ENCODE measurements at places on chromosomes 3 and 15.
A peak's percentile ranks its signal among the peaks of the same experiment; 100 is the strongest.

DNA sequence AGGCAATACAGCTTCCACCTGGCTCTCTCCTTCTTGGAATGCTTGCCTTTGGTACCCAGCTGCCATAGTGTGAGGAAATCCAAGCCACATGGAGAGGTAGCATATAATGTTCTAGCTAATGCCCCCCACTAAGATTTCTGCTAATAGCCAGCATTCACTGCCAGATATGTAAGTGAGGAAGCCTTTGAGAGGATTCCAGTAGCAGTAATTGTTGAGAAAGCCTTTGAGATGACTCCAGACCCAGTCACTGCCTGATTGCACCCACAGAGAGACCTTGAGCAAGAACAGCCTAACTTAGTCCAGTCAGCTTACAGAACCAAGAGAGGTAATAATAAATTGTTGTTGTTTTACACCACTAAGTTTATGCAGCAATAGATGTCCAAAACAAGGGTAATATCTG is 63.1 kb downstream of the STRIT1 start:
- no peak for DNase-seq

- DNase-seq = no peak
Observed at GRCh38 chr3:61442696-61443095, 118.7 kb upstream of the PTPRG start.

GRCh38 chr3:127074900-127075360 is 92.0 kb downstream of the PLXNA1 start:
- DNase-seq = peak; percentile 58

GRCh38 chr15:58232281-58233065 is 94.3 kb downstream of the AQP9 start:
- DNase-seq = no peak

- DNase-seq = no peak
Observed at GRCh38 chr15:90059208-90059985, 42.9 kb downstream of the IDH2 start.

GRCh38 chr3:150309557-150309956 is 98.5 kb upstream of the TSC22D2 start:
- no peak for DNase-seq

DNA sequence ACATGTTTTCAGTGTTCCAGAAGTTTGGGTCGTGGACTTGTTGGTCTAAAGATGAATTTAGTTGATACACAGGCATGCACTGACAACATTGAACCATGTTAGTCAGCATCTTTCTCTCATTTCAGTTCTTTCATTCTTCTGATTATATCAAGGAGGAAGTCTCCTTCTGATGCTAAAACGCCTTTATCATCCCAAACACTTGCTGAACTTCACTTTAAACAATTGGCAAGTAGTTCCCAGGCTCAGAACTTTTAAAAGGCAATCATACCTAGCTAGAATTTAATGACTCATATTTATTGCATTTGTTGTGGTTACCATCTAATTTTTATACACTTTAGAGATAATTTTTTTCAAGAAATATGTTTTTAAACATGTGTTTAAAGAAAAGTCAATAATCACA is 15.9 kb downstream of the LMCD1 start:
- DNase-seq = no peak

- no peak for DNase-seq
Observed at GRCh38 chr3:35336601-35337000, 302.7 kb upstream of the ARPP21 start.

DNA sequence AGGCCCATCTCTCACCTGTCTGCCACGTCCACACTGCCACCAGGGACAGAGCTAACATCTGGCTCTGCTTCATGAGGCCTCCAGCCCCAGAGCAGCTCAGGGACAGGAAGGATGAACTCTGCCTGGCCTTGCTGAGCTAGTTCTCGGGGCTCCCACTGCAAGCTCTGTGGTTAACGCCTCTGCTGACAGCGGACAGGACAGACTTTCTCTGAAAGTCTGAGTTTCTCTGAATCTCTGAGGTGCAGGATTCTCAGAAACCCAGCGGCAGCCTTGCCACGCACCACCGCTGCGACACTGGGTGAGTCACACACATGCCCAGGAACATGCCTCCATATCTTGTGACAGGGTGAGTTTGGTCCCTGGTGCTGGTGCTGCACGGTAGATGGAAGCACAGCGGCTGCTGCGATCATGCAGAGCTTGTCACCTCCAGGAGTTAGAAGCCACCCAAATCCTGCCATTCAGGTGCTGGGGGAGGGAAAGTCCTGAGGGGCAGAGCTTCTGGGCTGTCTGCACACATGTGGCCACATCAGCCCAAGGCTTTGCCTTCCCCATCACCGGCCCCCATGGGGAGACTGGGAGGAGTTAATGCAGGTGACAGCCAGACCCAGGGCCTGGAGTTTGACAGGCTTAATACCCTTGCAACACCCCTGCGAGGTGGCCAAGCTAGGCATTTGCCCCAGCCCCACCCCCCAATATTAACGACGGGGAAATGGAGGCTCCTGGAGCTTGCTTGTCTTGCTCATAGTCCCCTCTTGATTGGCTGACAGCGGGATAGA is 267.0 kb downstream of the PLCL2 start:
- no peak for DNase-seq

GRCh38 chr3:158841387-158841786 is 39.5 kb downstream of the MFSD1 start:
- no peak for DNase-seq

- no peak for DNase-seq
Observed at GRCh38 chr3:14991151-14991742, 43.9 kb downstream of the NR2C2 start.

DNA sequence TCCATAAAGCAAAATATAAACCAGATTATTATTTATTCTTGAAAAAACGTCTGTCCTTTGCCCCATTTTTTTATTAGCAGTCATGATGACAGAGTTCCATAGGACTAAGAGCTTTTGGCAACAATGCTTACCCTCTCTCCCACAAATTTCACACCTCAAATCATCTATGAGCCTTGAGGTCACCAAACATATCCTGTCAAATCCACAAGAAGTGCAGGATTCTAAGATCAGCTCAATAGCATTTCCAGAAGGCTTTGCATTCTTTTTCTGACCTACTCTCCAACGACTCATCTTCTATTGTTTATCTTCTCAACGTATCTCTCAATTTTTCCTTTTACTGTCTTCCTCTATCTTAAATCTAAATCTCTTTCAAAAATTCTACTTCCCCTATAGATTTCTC is 619.1 kb upstream of the BCHE start:
- DNase-seq = no peak

DNA sequence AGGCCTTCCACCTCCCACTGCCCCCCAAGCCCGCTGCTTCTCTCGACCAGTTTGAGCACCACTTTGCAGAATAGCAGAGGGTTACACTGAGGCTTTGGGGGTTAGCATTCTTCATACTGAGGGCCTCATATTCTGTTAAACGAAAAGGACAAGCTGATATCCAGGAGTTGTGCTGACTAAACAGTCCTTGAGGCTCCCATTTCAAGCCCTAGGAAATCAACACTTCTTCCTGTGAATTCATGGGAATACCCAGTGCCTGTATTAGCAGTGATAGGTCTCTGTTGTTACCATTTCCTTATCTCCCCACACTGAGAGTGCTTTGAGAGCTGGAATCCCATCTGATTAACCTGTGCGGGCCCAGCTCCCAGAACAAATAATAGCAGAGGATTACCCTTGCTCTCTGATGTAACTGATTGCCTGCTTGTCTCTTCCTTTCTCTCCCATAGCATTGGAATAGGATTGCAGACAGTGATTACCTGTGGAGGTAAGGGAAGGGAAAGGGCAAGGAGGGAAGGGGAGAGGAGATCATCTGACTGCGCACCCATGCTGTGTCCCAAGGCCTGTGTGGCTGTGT is 930 bp downstream of the FBXW12 start:
- DNase-seq = no peak

DNA sequence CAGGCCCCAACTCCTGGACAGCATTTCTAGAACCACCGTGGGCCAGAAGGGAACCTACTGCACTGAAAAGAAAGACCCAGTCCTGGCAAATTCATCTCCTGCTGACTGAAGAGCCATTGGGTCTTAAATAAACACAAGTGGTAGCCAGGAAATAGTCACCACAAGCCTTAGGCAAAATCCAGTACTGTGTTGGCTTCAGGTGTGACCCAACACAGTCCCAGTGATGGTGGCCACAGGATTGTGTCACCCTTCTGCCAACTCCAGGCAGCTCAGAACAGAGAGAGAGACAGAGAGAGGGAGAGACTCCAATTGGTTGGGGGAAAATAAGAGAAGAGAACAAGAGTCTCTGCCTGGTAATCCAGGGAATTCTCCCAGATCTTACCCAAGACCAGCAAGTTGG is 23.1 kb downstream of the NEDD4 start:
- no peak for DNase-seq

- no peak for DNase-seq
Observed at GRCh38 chr15:84844964-84845363, 27.8 kb downstream of the ALPK3 start.

DNA sequence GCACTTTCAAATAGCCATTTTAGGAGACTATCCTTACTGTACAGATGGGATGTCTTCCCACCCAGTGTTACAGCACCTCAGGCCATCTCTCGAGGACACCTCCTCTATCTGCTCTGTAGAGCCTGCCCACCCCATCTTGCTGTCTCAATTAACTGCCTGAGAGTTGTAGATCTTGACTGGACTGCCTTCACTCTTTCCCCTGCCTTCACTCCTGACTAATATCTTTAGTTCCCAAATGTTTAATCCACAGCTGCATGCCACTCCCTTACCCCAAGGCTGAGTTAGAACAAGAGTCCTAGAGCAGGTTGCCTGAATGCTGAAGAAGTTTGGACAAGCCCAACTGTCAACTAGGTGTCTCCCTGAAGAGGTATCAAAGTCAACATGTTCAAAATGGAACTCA is 1.3 kb upstream of the PP2D1 start:
- no peak for DNase-seq

- no peak for DNase-seq
Observed at GRCh38 chr3:45783667-45784066, 12.7 kb downstream of the SLC6A20 start.

DNA sequence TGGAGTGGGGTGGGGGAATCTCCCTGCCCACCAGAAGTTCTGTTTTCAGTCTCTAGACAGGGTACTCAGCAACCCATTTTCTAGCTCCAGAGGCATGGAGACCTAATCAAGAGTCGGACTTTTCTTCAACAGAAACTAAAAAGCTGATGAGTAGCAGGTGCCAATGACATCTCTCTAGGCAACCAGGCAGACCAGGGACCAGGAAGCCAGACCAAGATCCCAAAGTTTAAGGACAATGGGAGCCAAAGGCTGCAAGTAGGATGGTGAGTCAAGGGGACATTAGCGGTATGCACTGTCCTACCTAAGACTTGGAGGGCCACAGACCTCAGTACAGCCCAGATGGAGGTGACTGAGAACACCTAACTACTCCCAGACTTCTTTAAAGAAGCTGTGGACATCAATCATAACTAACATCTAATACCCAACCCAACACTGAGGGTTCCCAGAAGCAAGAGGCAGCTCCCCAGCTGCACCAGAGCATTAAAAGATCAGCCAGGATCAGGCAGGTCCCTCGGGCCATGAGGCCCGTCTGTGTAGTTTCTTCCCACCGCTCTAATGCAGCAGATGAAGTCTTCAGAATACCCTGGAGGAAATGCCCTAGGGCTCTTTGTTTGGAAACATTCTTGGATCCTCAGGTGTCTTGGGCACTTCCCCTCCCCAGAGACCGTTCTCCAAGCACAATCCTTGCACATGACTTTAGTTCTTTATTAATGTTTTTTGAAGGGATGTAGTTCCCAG is 979 bp downstream of the CCDC71 start:
- peak; percentile 38 for DNase-seq

DNA sequence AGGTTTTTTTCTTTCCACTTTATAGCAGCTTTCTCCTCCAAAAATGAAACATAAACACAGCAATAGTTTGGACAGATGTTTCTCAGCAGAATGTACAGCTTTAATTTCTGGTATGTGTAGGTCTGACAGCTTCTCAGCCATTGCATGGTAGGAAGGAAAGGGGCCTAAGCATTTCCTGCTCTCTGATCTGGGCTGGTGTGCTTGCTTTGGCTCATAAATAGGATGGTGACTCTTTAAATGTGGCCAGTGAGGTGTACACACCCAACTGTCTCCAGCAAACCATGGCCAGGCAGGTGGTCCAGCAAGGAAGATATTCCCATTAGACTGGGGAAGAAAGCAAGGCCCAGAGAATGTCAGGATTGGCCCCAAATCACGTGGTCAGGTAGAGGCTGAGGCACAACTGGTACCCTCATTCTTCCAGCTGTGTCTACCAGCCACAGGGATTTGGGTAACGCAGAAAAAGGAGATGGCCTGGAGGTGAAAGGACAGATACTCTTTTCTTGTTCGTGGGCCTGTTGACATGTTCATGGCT is 52.1 kb downstream of the ITGA11 start:
- peak; percentile 46 for DNase-seq

DNA sequence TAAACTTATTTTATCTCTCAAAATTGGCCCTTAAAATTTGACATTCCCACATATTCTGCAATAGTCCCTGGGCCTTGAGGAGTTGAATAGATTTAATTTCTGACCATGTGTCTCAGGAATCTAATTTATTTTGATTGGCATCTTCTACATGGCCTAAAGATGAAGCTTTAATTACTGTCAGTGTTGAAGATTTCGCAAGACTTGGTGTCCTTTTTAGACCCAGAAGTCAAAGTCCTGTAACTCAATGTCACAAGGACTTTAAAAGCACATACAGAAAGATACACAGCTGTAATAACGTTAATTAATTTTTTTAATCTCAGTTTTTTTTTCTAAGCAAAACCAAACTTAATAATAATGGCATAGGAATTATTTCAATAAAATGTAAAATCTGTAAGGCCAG is 163.9 kb downstream of the SUCNR1 start:
- no peak for DNase-seq

- peak; percentile 3 for DNase-seq
Observed at GRCh38 chr3:97793420-97794019, 28.3 kb upstream of the CRYBG3 start.

DNA sequence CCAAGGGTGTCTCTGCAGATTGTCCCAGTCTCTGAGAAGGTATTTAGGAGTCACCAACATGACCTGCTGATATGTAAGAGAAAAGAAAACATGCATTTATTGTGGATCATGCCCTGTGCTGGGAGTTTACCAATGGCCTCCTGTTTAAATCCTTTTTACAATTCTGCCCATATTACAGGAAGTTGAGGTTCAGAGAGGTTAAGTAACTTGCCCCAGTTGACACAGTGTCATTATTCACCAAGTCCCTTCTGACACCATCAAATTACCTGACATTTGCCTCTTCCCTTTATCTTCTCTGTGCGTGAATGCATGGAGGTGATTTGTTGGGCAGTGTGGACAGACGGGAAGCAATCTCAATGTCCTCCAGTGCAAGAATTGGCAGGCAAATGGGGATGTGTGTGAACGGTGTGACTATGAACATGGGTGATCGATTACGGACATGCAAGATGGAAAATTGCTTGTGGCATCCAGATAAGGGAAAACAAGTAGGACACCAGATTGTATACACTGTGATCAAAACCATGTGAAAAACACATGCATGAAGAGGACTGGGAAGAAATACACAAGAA is 27.3 kb downstream of the ZNF710 start:
- no peak for DNase-seq
